CD4-positive, alpha-beta T cell treated with Interleukin-6 for 4 hours (primary cell): ENCODE measurements at places on chromosomes 12 and 14.

DNA sequence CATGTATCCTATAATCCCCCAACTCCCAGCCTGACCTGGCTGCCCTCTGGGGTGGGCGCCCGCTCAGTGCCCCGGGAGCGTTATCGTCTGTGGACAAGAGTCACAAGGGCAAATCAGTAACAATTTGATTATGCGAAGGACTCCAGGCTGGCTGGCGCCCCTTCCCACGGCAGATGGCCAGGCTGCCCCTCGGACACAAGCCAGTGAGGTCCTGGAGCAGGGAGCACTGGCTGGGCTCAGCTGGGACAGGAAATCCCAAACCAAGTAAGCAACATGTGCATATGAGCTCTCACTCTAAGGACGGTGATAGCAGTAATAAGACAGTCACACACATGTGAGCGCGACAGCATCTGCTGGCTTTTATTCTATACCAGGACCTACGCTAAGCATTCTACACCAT lies 59.3 kb upstream of the FAM222A start:
- no peak for DNase-seq

DNA sequence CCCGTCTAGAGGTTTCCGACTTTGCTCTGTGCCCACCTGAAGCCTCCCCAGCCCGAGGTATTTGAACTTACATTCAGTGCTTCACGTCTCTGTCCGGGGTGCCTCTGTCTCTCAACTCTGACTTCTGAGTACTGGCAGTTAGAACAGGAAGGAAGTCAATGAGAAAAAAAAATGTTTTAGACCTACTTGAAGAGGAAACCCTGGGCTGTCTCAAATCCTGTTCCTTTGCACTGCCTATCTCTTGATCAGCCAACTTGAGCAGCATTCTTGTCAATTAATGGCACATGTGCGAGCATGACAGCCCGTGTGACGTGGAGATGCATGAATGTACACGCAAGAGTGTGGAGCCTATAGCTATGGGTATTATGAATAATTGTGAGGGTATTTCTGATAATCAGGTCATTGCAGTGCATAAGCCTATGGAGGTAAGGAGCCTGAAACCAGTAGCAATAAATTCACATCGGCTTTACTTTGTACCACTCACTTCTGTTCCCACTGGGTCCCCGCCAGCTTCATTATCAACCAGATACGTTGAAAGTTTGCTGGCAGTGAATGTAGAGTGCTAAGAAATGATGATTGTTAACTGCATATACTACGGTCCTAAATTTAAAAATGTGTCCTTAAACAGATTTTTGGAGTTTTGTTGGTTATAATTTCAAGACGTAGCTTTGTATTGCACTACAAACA lies at the start of gene ARHGDIB:
Gene ARHGDIB, minus strand, starts transcription at position 136 of the 687 bp plus-strand sequence. CDS start 10,889 bp downstream, outside the sequence.
- DNase-seq, result peak; percentile 83

DNA sequence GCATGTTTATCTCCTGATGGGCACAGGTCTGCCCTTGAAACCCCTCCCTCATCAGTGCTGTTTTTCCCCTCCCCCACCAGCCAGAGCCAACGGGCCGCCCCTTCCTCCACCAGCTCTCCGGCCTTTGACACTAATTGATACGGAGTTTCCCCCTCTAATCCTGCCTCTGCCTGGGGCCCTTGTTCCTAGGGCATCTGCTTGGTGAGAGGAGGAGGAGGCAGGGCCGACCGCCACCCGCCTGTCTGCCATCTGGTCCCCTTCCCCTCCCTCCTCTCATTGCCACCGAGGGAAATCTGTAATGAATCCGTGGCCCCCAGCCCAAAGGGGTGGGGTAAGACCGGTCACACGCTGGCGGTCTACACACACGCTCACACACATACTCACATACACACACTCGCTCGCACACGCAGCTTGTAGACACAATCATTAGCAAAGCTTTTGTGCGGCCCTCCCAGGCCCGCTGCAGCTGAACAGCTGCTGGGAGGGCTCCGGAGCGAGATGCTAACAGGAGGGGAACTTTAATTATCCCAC lies 27.4 kb downstream of the SRRM4 start:
- no peak for DNase-seq

DNA sequence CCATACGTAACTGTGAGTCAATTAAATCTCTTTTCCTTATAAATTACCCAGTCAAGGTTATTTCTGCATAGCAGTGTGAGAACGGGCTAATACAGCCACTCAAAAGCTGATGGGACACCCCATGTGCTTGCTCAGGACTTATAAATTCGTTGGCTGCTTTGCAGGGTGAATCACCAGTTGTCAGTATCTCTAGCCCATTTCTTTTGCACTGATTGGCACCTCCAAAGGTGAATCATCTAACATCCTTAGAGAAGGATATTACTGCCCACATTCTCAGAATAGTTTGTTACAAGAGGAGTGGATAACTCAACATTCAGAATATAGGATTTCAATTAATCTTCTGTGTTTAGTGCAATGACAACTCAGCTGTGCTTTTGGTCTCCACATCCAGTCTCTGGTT lies 601.5 kb downstream of the KCNH5 start:
- no peak for DNase-seq

DNA sequence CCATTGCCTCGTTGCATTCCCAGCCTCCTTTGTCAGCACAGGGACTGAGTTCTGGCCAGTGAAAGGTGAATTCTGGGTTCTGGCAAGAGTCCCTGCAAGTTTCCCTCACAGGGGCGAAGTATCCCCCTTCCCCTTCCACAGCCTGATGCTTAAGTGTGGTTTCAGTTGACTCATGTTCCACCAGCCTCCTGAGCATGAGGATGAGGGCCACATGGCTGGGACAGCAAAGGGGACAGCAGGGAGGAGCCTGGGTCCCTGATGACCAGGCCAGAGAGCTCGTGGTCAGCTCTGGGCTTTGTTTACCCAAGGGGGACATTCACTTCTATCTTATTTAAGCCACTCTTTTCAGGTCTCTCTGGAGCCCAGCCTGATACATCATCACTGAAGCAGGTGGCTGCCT lies 36.5 kb downstream of the CACNA2D4 start:
- DNase-seq, result no peak

- DNase-seq, result no peak
Observed at GRCh38 chr14:83372271-83372670, 1838.6 kb upstream of the SEL1L start.

DNA sequence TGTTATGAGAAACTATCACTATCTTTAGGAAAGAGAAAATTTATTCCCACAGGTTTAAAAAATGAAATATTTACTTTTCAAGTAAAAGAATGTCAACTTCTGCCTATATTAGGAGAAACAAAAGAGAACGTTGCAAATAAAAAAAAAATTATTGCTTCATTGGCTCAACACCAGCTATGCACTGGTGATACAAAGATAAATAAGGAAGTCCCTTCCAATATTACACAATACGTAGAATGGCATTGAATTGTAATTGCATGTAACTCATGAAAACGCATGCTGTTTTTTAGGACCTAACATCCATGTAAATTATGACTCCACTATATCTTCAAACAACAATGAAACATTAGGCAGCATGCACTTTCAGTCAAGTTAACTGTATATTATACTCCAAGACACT lies 56.4 kb upstream of the RERGL start:
- DNase-seq, result no peak

DNA sequence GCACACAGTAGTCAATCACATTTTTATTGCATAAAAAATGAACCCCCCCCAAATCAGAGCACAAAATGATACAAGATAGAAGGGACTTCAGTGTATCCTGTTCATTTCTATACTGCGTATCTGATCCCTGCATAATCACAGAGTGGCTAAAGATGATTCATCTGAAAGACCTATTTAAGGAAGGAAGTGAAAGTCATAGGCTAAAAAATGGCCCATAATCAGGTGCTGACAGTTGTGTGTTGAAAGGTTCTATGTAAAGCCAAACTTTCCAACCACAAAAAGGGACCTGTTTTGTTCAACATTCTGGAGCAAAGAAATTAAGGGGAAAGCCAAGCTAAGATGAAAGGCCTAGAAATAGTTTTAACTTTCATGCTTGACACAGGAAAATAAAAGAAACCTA lies 147.8 kb upstream of the ATP2B1 start:
- no peak for DNase-seq

GRCh38 chr12:51118706-51119105 lies 35.3 kb upstream of the CSRNP2 start:
- no peak for DNase-seq

- DNase-seq, result no peak
Observed at GRCh38 chr12:43655586-43655985, 103.0 kb downstream of the PUS7L start.

GRCh38 chr12:54388237-54389133 lies 4.0 kb upstream of the ZNF385A start:
- DNase-seq, result peak; percentile 11

DNA sequence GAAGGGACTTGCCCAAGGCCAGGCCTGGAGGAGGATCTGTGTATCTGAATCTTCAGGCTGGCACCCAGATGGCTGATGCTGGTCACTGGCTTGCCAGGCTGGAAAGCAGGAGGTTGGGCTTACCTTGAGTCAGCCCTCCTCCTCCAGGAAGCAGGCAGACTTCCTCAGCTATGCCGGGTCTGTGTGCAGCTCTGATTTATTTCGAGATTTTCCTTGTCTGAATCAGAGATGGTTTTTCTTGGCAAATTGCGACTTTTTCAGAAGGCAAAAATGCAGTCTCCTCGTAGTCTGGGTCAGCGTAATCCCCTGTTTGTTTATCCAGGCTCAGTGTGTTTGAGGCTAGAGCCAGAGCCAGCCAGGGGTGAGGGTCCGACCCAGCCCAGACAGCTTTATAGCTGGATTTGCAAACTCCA lies 48.9 kb downstream of the SMOC1 start:
- DNase-seq, result no peak

- DNase-seq, result no peak
Observed at GRCh38 chr12:97645726-97646125, 183.1 kb downstream of the RMST start.

DNA sequence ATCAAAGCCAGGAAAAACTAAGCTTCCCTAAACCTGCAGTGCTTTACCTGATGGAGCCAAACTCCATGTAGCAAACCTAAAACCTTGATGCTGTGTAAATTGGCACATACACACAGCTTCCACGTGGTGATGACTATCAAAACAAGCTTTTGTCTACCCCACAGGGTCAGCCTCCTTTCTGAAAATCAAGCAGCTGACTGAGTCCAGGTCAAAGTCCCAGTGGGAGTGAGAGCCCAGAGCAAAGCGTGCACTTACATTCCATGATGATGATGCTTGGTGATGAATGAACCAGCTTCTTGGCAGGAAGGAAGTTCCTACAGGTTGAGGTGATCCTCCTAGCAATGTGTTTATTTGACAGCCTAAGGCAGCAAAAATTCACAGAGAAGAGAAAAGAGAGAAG lies 630.0 kb upstream of the TBX3 start:
- DNase-seq, result no peak

DNA sequence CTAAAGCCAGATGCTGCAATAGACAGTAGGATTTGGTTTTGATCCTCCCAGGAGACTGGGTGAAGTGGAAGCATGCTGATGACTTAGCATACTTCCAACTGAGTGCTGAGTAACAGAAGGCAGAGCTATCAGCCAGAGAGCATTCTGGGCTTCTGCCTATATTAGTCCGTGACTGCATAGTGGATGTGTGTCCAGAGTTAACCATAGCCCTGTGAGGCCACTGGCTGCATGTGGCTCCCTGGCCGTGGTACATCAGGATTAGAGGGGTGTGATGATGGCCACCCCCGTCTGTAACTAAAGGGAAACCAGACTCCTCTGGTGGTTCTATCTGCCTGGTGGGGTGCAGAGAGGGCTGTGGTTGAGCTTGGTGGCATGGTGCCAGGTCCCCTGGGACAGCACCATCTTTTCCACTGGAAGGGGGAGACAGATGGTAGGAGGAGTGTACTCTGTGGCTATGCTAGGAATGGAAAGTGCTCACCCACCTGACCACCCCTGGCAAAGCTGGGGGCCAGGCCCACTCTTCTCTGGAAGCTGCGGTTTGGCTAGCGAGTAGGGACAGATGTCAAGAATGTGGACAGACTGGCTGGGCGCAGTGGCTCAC lies 27.4 kb downstream of the ABCD4 start:
- DNase-seq, result no peak

DNA sequence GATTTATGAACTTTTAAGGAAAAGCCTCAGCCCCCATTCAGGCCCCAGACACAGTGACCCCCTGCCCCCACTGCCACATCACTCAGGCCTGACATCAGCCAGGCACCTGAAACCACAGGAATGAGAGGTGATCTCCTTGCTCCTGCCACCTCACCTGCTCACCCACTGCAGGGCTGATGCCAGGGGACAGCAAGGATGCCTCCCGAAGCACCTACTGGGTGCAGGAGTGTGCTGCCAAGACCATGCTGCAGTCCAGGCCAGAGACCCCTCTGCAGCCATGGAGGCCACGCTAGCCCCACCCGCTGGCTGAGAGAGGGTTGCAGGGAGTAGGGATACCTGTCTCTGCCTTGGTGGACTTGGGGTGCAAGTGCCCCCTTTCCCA lies 18.6 kb upstream of the KRT7 start:
- no peak for DNase-seq

DNA sequence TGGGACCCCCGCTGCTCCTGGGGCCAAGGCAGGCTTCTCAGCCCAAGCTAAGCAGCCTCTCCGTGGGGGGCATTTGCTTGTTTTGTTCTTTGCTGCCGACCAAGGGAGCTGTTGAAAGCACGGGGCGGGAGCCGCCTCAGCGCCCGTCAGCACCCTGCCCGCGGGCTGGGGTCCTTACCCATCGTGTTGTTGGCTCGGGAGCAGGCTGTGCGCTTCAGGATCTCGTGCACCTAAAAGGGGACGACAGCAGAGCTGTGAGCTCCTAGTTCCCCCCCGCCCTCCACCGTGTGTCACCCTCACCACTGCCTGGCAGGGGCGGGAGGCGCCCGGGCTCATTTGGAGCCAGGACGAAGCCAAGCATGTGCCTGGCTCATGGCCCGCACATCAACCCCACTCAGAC lies 117.5 kb downstream of the ANO2 start:
- DNase-seq, result no peak

GRCh38 chr14:36394593-36394992 lies 74.2 kb upstream of the MBIP start:
- no peak for DNase-seq

GRCh38 chr14:99608591-99608990 lies 4.6 kb upstream of the CCDC85C start:
- no peak for DNase-seq

DNA sequence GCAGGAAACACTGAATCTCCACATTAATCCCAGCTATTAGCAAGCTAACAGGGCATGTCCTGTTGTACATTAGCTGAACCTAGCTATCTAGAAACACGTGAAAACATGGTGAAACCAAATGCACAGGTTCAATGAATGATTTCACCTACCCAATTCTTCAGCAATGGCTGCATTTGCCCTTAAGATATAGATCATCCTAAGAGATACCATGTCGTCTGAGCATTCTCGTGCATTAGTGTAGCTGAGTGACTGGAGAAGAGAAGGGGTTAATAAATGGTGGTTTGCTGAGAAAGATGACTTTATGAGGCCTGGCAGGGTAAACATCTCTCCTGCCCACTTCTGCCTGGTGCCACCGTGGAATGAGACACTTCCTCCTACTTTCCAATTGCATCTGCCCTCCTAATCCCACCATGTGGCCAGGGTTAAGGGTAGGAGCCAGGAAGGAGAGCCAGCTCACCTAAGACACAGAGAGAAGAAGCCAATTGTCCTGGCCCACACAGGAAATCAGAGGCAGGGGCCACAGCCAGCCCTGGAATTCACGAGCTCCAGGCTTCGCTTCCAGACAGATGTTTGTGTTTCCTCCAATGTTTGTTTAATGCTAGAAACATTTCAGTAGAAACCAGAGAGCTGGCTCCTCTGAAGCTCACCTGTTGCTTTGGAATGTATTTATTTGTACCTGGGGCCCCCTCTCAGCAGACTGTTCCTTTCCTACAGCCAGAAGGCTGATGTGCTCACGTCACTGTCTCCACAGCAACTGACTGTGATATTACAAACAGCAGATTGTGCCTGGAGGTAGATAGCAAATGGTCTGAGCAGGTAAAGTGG lies 126.0 kb upstream of the PARP11 start:
- DNase-seq, result no peak

- DNase-seq, result no peak
Observed at GRCh38 chr12:64225626-64226025, 3.5 kb upstream of the KICS2 start.
